Vagina (tissue), 2 donors: ENCODE measurements at places on chromosomes 1 and 21.

DNA sequence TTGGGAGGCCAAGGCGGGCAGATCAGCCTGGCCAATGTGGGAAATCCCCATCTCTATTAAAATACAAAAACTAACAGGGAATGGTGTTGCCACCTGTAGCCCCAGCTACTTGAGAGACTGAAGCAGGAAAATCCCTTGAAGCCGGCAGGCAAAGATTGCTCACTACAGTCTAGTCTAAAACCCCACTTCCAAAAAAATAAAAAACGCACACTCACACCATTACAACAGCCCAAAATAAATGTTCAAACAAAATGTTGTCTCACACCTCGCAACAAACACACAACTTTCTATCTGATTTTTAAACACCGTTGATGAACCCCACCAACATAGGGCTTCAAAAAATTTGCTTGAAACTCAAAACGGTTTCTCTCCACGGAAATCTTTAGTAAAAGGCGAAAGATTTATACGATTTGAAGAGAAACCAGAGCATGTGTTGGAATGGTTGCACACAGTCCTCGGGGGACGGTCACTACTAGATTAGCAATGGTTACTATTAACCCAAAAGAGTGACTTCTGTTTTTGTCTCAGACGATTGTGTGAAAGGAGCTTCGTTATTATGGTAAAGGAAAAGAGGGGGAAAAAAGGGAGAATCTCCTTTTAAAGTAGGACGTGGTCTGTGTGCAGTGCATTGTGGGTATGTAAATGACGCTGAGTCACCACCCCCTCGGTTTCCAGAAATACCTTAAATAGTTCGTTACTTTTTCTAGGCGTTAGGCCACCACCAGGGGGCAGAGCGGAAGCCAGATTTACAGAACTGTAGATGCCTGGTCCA, at the start of gene RNU5D-1:
TSS of gene RNU5D-1 (minus strand) at position 430 of the 772 bp plus-strand sequence.
- DNase-seq: no peak

GRCh38 chr1:159835356-159835755, 8.7 kb downstream of the SLAMF8 start:
- DNase-seq: no peak

DNA sequence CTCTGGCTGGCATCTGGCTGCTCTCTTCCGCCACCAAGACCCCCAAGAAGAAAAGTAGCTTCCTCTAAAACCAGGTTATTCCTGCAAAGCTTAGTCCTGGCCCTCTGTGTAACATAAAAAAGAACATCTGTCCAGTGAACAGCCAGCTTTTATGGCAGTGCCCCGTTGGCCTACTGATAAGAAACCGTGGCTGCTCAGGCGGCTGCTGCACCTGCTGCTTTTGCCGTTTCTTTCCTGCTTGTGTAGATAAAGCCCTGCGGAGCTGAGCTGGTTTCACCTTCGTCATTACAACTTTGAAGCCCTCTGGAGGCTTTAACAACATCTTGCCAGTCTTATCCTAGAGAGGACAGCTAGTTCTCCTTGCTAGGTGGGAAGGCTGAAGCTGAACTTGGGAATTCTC, 20.5 kb downstream of the ELAPOR1 start:
- DNase-seq: no peak

- DNase-seq: no peak
Measured at GRCh38 chr1:36124404-36125128, 456 bp downstream of the COL8A2 start.

GRCh38 chr1:28370239-28371009, 884 bp downstream of the PHACTR4 start:
- DNase-seq: no peak

DNA sequence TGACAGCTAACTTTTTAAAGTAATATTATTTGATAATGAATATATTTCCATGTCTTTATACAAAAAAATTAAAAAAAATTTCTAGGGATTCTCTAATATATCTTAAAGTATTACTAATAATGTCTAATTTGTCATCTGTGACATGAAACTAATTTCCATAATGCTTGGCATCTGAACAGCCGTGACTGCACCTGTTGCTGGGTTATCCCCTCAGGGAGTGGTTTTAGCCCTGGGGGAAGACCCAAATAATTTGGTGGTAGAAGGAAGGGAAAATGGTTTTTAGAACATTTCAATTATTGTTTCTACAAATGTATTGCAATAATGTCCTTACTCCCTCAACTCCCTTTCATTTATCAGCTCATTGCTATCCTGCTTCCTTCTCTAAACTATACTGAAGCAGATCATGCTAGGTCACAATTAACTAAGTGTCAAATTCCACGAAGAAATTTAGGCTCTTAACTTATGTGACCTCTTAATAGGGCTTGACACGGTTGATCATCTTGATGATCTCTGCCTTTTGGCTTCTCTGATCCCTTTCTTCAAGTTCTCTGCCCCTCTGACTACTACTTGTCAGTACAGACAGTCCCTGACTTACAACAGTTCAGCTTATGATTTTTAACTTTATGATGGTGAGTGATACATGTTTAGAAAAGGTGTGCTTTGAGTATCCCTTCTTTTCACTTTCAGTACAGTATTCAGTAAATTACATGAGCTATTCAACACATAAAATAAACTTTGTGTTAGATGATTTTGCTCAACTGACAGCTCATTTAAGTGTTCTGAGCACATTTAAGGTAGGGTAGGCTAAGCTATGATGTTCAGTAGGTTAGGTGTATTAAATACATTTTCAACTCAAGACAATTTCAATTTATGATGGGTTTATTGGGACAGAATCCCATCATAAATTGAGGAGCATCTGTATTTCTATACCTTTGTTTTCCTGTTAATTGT, 26.4 kb upstream of the DPH5 start:
- no peak for DNase-seq

DNA sequence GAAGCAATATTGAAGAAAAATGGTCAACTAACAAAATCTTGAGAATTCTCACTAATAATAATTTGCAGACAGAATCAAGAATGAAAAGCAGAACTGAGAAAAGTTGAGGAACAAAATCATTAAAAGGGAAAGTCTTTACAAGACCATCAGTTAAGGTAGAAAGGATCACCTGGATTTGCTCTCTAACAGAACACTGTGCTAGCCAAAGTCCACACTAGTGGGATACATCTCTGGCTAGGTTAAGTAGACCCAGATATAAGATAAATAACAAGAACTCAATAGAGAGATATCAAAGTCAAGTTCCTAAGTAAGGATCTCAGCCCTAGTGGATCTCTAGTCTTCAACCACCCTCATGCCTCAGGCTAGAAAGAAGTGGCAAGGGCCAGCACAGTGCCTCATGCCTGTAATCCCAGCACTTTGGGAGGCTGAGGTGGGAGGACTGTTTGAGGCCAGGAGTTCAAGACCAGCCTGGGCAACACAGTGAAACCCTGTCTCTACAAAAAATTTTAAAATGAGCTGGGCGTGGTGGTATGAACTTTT, 19.6 kb downstream of the IPP start:
- no peak for DNase-seq

GRCh38 chr1:226424221-226425003, 16.5 kb upstream of the PARP1 start:
- DNase-seq: no peak

GRCh38 chr1:30185313-30185712, 538.1 kb downstream of the MATN1 start:
- no peak for DNase-seq

GRCh38 chr1:33623811-33624210, 151.4 kb downstream of the ZSCAN20 start:
- DNase-seq: no peak

DNA sequence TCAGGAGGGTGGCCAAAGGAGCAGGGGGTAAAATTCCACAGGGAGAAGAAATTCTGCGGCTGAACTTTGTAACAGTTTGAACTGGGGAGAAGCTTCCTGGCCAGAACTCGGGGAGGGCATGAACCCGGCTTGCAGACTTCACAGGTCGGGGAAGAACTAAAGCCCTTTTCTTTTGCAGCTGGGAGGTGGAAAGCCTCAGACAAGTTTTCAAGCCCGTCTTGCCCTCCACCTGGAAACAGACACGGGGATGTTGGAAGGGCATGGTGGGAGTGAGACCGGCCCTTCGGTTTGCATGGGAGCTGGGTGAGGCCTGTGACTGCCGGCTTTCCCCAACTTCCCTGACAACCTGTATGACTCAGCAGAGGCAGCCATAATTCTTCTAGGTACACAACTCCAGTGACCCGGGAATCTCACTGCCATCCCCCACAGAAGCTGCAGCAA, 11.3 kb downstream of the THEM4 start:
- DNase-seq: no peak

GRCh38 chr1:219520241-219520640, 92.7 kb downstream of the ZC3H11B start:
- DNase-seq: no peak

DNA sequence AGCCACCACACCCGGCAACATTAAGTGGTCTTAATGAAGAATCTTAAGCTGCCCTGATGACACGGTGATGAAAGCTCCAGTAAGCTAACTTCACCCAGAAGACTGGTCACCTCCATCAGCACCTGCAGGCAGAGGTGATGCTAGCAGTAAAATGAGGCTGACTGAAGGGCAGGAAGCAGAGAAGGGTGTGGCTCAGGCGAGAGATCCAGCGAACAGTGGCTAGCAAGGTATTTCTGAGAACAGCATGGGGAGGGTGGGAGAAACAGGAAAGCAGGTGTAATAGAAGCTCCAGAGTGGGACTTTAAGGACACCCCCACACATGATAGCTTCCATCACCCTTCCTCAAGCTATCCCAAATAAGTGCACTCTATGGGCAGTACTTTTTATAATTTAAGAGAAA, 15.9 kb upstream of the DISP1 start:
- DNase-seq: no peak

- no peak for DNase-seq
Measured at GRCh38 chr1:186736971-186737685, 56.9 kb upstream of the PTGS2 start.

DNA sequence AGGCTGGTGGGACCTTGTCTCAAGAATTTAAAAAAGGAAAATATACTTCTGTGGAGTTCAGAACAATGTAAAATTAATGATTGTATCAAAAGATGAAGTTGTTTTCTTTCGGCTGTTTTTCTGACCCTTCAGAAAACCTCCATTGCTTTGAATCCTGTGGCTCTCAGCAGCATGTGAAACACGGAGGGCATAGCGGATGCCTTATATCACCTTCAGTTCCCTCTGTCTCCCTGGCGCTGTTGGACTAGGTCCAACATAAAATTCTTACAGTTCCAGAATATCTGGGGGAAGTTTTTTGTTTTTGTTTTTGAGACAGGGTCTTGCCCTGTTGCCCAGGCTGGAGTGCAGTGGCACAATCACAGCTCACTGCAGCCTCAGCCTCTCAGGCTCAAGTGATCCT, 7.4 kb downstream of the ZBTB8A start:
- DNase-seq: no peak

GRCh38 chr1:196501760-196502428, 106.3 kb downstream of the KCNT2 start:
- no peak for DNase-seq

GRCh38 chr1:205068457-205069040, 15.7 kb downstream of the TMEM81 start:
- DNase-seq: no peak

GRCh38 chr1:60857851-60858250, 224.5 kb upstream of the NFIA start:
- no peak for DNase-seq

GRCh38 chr21:36741506-36741905, 42.6 kb downstream of the SIM2 start:
- no peak for DNase-seq

DNA sequence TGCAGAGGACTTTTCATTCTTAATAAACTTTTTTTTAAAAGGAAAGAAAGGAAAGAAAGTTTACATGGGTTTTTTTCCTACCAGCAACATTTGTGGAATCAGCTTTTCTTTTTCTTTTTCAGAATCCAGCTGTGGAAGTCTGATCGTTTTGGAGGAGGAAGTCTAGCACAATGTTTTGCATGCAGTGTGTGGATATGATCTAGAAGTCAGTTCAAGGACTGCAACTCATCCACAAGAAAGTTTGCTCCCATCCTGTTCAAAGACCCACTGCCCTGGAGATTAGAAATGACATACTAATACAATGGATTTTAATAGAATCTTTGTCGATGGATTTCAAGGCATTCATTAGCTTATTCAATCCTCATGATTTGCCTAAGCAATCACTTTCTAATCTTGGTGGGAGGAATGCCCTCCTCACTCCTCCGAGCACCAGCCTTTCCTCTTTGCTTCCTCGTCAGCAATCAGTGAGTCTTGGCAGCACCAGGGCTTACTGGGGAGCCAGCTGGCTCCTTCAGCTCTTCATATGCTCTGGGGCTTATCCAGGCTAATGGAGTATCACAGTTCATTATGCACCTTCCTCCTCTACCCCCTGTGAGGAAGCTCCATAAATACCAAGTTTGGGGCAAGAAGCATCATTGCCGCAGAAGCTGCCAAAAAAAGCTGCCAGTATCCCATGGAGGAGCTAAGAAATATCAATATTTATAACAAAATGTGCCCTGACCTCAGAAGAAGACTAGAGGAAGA, 392.3 kb upstream of the PKN2 start:
- DNase-seq: no peak

GRCh38 chr1:18191481-18192155, 84.0 kb downstream of the IGSF21 start:
- no peak for DNase-seq

- DNase-seq: no peak
Measured at GRCh38 chr1:223393275-223394214, at the start of gene CCDC185. Gene CCDC185 (plus strand): TSS chr1:223393415. CDS start chr1:223393476, 61 bp downstream.

DNA sequence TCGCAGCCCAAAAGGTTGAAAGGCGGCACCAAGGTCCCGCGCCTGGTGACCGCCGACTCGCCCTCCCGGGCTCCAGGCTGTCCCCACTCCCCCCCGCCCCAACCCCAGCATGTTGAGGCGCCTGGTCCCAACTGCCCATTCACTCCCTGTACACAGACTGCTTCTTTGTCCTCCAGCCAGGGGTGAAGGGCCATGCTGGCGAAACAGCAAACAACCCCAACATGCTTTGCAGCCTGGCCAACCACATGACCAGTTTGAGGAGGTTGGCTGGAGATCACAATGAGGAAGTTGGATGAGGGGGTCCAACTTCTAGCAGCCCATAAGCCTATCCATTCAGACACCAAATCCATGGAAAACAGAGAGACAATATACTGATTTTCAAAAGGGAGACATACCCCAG, 13.5 kb downstream of the PDE9A start:
- DNase-seq: no peak

GRCh38 chr1:109712321-109712864, 342 bp downstream of the GSTM5 start:
- DNase-seq: peak; percentile 70
